RCC 7860 (cell line): ENCODE measurements at places on chromosomes 12 and 14.

DNA sequence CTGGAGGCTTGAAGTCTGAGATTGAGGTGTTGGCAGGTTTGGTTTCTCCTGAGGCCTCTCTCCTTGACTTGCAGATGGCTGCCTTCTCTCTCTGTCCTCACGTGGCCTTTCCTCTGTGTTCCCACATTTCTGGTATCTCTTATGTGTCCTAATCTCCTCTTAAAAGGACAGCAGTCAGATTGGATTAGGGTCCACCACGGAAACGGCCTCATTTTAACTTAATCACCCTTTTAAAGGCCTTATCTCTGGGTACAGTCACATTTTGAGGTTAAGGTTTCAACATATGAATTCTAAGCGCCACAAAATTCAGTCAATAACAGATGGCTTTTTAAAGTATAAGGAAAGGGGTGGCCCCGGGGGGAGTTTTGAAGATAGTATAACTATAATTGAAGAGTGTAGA, 33.5 kb downstream of the UNC79 start:
- DNase-seq, result no peak

GRCh38 chr12:13222076-13222475, 25.6 kb downstream of the EMP1 start:
- no peak for DNase-seq

DNA sequence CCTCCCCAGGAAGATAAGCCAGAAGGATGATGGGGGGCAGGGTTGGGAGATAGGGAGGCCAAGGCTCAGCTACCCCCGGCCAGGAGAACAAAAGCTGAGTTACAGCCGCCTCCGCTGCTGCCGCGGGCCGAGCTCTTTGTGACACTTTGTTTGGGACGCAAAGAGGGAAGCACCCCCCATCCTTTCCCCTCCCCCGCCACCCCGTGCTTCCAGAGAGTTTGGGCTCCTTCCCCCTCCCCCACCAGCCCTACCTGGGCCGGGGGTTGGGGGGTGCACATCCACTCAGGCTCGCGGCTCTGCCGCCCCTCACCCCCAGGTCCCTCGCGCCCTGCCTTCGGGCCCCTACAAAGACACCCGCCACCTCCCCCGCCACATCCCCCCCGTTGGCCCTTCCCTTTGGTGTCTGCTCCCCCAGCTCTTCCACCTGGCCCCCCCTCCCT, 799 bp downstream of the ZNF219 start:
- DNase-seq, result no peak

DNA sequence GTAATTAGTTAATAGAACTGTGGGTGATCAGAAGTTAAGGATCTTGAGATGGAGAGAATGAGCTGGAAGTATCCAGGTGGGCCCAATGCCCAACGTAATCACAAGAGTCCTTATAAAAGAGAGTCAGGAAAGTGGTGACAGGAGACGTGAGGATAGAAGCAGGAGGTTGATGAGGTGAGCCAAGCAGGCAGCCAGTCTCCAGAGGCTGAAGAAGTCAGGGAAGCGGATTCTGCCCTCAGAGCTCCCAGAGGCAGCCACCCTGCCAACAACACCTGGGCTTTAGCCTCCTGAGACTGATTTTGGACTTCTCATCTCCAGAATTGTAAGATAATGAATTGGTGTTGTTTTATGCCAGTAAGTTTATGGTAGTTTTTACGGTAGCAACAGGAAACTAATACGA, 10.1 kb upstream of the SAV1 start:
- no peak for DNase-seq

DNA sequence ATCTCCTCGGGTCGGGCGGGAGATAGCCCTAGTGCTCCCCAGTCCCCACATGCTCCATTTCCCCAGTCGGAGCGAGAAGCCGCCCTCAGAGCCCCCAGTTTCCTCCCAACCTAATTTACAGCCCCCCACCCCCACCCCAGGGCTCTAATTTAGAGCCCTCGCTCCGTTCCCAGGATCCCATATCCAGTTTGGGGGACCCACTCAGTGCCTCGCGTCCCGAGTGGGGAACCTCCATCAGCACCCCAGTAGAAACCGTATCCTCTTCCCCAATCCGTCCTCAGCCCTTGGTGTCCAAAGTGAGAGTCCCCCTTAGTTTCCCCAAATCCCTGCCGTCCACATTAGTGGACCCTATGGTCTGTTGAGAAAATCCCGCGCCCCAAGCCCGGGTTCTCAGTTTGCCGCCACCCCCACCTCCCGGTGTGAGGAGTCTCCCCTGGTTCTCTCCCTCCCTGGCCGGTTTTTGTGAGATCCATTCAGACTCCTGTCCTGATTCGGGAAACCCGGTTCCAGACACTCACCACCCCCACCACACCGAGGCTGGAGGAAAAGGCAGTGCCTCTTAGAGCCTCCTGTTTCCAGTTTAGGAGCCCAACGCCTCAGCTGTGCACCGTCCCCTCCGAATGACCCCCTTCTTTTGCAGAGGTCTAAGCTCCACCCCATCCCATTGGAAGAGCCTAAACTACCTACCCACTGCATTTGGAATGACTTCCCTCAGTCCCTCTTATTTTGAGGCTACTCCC, 809 bp upstream of the MSI1 start:
- DNase-seq, result no peak

- DNase-seq, result no peak
Observed at GRCh38 chr12:54829511-54829910, 24.8 kb upstream of the MUCL1 start.

- no peak for DNase-seq
Observed at GRCh38 chr12:20339060-20339459, 29.3 kb upstream of the PDE3A start.

GRCh38 chr14:56310643-56311042, 192.4 kb downstream of the PELI2 start:
- no peak for DNase-seq

GRCh38 chr14:32381869-32382268, 52.8 kb downstream of the AKAP6 start:
- DNase-seq, result no peak

GRCh38 chr12:132385923-132386751, 56.7 kb upstream of the GALNT9 start:
- DNase-seq, result no peak

- DNase-seq, result no peak
Observed at GRCh38 chr12:48938805-48939204, 13.5 kb upstream of the FKBP11 start.

GRCh38 chr12:66590275-66590985, 88.4 kb downstream of the GRIP1 start:
- DNase-seq, result no peak

DNA sequence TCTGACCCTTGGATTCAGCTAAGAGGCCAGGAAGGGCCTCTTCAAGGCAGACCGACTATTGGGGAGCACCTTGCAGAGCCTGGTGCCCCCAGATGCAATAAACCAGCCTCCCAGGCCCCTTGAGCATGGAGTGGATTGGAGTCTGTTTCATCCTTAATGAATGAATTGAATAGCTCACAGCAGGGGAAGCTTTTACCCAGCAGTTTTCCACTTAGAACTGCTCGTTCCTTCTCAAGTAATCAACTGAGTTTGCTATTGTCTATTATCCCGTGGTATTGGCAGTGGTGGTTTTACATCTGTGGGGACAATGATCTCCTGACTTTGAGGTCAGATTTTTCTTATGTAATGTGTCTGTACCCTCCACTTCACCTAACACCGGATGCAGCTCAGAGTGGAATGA, 197.6 kb downstream of the AACS start:
- DNase-seq, result no peak

GRCh38 chr12:66210840-66211239, 21.8 kb downstream of the IRAK3 start:
- no peak for DNase-seq

DNA sequence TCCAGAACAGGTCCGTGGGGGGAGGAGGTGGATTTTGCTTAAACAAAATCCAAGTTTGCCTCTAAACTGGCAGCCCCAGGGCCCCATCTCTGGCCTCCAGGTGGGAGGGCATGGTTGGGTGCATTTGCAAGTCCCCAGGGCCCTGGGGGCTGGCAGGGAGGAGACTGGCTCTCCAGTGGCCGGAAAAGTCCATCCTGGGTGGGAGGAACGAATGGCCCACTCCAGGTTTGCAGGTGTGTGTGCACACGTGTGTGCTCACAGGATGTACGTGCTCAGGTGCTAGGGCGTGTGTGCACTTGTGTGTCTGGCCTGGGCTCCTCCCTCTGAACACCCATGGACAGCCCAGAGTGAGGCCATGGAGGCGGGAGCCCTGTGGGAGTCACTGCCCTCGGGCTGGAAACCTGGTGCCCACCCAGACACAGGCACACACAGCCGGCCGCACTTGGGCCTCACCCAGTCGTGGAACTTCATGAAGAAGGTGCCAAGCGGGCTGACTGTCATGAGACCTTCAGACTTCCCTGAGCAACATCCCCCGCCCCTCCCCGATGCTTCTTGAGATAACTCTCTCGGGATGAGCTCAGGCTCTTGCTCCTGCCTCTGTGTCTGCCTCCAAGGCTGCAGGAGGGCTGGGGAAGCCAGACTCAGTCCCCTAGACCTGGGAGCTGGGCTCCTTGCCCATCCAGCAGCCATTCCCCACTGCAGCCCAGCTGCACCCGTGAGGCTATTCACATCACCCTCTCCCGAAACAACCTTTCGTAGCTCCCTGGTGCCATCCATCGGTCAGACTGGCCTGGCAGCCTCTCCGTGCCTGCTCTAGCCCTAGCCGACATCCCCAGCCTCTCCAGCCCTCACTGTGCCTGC, 9.4 kb downstream of the AHNAK2 start:
- no peak for DNase-seq

- no peak for DNase-seq
Observed at GRCh38 chr12:87266305-87266704, 762.9 kb downstream of the C12orf50 start.

DNA sequence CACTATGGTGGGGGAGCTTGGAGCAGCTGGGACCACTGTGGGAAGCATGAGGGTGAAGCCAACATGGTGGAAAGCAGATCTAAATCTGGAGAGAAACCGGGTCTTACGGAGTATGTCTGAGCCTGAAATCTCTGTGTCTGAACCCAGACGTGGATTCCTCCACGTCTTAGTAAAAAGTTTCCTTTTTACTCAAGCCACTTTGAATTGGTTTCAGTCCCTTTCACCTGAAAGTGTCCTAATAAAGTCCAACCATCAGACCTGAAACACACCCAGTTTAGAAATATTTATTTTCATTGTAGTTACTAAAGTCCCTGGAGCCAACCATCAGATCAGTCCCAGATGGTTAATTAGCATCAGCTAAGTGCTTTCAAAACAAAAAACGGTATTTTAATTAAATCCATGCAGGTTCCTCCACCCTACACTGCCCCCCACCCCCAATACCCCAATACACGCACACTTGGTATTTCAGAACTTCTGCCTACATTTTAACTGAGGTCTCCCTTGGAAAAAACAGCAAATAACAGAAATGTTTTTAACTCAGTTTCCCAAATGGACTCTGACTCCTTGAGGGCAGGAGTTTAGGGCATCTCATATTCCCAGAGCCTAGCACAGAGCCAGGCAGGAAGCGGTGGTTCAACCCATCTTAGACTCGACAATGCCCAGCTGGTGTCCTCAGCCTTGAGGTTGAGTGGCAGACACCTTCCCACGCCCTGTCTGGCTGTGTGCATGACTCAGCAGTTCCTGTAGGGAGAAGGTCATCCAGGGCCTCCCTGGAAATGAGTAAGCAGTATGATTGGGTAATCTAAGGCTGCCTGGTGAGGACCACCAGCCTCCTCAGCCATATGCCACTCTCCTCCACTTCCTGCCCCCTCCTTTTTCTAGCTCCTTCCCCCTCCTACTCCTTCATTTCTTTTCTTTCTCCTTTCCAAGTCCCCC, 175.8 kb downstream of the TTC8 start:
- peak; percentile 88 for DNase-seq

- no peak for DNase-seq
Observed at GRCh38 chr14:96670391-96670790, 126.8 kb upstream of the VRK1 start.

DNA sequence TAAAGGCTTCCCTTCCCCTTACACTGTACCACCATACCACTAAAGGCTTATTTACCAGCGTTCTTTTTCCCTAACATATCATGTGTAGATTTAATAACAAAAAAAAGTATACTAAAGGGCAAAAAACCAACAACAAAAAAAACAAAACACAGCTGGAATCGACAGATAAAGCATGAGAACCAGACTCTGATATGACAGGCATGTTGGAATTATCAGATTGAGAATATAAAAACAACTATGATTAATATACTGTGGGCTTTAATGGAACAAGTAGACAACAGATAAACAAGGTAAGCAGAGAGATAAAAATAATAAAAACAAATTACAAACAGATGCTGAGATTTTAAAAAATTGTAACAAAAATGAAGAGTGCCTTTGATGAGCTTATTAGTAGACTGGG, 754.1 kb upstream of the MDGA2 start:
- no peak for DNase-seq

GRCh38 chr12:106934277-106934676, 21.4 kb upstream of the TMEM263 start:
- no peak for DNase-seq

DNA sequence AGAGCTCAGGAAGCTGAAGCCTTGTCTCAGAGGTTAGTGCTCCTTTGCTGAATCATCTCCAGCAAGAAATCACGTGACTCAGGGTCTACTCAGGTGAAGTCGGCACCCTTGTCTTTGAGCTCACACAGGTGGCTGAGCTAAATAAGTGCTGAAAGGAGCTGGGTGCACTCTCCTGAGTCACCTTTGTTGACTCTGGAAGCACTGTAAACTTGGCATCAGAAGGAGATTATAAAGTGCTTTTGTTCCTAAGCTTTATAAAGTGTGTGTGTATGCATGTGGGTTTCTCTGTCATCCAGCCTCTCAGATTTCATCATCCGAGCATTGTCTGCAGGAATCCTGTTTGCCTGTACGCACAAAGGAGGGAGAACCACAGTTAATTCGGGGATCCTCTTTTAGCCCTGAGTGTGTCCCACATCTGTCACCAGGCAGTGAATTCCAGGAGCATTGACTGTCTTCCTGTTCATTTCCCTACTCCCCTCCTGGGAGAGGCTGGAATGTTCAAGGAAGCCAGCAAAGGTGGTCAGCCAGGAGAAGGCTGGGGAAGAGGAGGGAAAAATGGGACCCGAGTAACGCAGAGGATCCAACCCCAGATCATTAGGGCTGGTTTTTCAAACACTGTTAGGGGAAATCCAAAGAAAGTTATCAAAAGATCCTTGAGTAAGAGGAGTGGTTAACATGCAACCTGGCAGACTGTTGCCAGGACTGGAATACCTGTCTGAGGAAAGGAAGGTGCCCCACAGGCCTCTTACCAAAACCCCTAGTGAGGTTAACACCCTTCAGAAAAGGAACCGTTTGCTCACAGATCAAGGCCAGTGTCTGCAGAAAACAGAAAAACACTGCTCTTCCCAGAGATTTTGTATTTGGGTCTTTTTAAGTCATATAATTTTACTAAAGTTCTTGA, 157.5 kb upstream of the HIF1A start:
- DNase-seq, result peak; percentile 79

DNA sequence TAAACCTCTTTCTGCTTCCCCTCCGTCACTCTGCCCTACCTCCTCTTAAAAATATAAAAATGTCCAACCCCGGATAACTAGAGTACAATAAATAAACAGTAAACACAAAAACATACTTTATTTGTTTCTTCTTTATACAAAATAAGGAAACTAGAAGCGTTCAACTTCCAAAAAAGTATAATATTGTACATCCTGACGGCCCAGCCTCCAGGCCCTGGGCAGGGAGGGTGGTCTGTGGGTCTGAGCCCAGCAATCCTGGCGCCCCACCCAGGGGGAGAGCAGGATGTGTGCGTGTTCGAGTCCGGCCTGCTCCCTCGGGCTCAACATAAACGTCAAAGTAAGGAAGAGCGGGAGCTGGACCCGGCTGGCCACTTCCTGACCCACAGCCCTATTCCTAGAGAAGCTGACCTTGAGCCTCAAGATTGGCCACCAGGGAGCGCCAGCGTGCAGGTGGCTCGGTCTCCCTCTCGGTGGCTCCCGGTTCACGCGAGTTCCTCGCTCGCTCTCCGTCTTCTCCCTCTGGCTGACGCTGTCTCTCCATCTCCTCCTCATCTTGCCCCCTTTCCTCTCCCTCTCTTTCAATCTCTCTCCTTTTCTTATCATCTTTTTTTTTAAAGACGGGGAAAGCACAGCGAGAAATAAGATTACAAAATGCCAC, 9.4 kb downstream of the LHX5 start:
- peak; percentile 53 for DNase-seq
